Stimulated activated CD8-positive, alpha-beta memory T cell treated with anti-CD3 and anti-CD28 coated beads, Interleukin-7, amount 100 ng/mL, for 24 hours (primary cell): ENCODE measurements at places on chromosomes 2 and 18.

GRCh38 chr2:215918901-215919599 lies 94.3 kb downstream of the MREG start:
- no peak for DNase-seq

DNA sequence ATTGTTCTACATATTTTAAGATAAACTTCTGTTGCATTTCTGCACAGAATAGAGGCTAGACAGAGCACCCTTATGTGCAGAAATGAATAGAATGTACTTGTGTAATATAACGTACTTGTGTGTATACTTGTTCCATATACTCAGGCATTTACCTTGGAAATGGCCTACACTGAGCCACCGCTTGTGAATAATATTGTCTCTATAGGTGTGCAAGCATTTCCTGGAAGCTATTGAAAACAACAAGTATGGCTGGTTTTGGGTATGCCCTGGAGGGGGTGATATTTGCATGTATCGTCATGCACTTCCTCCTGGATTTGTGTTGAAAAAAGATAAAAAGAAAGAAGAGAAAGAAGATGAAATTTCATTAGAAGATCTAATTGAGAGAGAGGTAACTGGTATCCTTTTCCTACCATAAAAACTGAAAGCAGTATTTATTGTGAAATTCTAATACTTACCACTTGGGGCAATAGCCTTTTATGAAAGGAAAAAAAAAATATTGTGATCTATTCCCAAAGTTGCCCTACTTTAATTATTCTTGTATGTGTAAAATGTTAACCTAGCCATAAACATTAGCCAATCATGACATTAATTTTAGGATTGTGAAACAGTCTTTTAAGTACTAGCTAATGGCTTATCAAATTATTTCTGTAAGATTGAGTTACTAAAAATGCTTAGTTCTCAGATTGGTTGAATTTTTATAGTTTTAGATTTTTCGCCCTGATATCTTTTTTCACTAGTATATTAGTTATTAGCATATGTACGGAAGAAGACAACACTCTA lies 18.0 kb downstream of the ZC3H15 start:
- DNase-seq: no peak

- DNase-seq: no peak
Observed at GRCh38 chr18:2920027-2920426, 73.2 kb downstream of the EMILIN2 start.

- DNase-seq: no peak
Observed at GRCh38 chr18:76490670-76491472, 4.2 kb downstream of the ZNF516 start.
